ENCODE measurements at places on chromosomes 5 and 9. TPM values are rescaled to one million over a fixed set of nuclear protein-coding genes. Genes with fewer than 3 reads are reported as not detected.

The FAXDC2 gene
- 36.3 TPM for total RNA-seq

The LRRC14B gene
- not detected for total RNA-seq

The SHISAL2B gene
- total RNA-seq: not detected

The VLDLR gene
- total RNA-seq: 43.2 TPM

The SPATA31E1 gene
- total RNA-seq: not detected

The SLC31A2 gene
- total RNA-seq: 13.2 TPM
